PC-3 (cell line): ENCODE measurements at places on chromosomes 1 and 21. TPM values are rescaled to one million over a fixed set of nuclear protein-coding genes. Genes with fewer than 3 reads are reported as not detected.

The POU3F1 gene
- total RNA-seq, result not detected in 2 replicates

The AXDND1 gene
- not detected in 2 replicates for total RNA-seq

The ARHGEF10L gene
- total RNA-seq, result 11.2 and 11.3 TPM in 2 replicates

GRCh38 chr1:109509176-109510134 is at the start of gene AMIGO1:
Gene AMIGO1, minus strand, starts transcription at chr1:109509727. Its CDS starts 815 bp downstream, at chr1:109508912.
- no peak within 1 kb of the TSS for H3K27ac ChIP-seq
- H3K4me3 ChIP-seq, result peak within 1 kb of the TSS; percentile 77
- H3K36me3 ChIP-seq, result no peaks in the 10 kb centered on the region
- DNase-seq, result peak; percentile 49
- H3K4me1 ChIP-seq, result peaks cover 6% of the 10 kb centered on the region; the same call in 1 of the 2 replicates

DNA sequence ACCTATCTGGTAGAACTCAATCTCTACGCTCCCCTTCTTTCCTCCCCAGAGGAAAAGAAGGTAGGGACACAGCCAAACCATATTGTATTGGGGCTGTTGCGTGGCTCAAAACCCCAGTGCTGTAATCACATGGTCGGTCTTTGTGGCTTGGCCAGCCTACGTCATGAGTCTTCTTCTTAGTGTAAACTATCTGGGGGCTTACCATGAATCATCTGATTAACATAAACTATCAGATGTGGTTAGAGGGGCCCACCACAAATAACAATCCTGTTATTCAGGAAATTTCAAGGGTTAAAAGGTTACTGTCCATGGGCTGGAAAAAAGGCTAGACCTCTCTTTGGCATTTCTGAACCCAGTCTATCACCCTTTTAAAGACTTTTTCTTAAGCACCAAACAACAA is 49.5 kb upstream of the GPR52 start:
- no peak for DNase-seq
- H3K27me3 ChIP-seq, result no peaks in the 10 kb centered on the region
- no peak overlapping the region for H3K27ac ChIP-seq
- no peaks in the 10 kb centered on the region for H3K4me1 ChIP-seq

- no peak for DNase-seq
- H3K4me3 ChIP-seq, result no peak overlapping the region
Measured at GRCh38 chr1:24316645-24317044, 2.5 kb upstream of the GRHL3 start.
